ENCODE measurements at places on chromosomes 7 and 10.

DNA sequence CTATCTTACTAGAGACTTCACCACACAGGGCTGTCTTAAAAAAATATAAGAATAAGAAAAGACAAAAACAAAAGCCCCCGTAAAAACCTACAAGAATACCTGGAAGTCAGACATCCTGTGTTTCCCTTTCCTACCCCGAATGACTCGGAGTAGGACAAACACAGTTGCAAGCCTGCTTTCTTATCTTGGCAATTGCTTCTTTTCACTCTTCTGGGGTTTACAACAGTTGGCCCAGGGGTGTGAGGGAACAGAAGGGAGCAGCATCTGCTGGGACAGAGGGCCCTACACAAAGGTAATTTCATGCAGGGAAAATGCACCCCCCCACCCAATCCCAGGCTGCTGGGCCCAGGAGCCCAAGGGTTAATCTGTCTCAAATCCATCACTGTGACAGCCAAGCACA, 220.6 kb downstream of the ARHGAP12 start:
- DNase-seq, result no peak

GRCh38 chr10:29140991-29141390, 147.9 kb upstream of the LYZL1 start:
- no peak for DNase-seq

DNA sequence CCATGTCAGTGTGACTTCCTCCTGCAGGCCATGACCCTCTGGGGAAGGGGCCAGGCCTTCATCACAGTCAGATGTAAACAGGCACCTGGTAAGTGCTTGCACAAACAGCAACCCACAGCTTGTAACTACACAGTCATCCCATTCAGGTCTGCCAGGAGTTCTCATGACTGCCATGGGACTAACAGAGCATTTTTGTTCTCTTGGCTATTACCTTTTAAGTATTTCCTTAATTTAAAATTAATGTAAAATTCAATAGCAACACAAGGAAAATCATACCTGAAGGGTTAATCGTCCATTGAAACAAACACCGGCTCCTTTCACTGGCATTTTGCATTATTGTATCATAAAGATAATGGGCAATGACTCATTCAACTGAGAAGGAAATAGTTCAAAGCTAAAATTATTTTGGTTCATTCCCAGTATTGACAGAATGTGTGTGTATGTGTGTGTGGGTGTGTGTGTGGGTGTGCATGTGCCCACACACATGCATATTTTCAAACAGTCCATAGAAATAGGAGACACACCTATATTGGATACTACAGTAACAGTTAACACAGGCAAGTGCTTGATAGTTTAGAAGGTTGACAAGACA, 307.9 kb downstream of the WDR11 start:
- DNase-seq, result no peak

- DNase-seq, result peak; percentile 49
Observed at GRCh38 chr10:69574571-69574978, 1.4 kb upstream of the NEUROG3 start.

DNA sequence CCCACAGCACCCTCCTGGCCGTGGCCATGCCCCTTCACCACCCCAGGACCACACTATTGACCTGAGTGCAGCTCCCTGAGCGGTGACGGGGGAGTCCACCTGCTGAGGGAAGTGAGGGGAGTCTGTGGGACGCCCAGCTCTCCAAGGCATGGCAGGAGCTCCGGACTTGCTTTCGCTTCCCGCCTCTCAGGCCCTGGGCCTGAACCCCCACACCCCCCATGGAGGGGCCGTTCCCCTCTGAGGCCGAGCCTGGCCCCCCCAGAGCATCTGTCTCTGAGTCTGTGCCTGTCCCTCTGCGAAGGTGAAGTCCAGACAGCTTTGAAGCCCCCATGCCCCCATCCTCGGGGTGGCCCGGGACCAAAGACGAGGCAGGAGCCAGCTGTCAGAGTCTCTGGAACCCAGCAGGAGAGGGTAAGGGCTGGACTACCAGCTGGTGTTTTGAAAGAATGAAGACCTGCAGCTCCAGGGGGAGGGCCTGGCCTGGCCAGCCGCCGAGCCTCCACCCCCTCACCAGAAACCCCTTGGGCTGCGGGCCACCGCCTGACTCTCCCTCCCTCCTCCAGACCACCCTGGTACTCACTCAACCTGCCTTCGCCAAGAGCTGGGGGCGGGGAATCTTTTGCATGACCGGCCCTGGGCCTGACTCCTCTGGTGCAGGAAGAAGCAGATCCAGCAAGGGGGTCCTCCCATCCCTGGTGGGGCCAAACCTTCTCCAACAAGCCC, 114.0 kb downstream of the PDGFA start:
- peak; percentile 69 for DNase-seq

DNA sequence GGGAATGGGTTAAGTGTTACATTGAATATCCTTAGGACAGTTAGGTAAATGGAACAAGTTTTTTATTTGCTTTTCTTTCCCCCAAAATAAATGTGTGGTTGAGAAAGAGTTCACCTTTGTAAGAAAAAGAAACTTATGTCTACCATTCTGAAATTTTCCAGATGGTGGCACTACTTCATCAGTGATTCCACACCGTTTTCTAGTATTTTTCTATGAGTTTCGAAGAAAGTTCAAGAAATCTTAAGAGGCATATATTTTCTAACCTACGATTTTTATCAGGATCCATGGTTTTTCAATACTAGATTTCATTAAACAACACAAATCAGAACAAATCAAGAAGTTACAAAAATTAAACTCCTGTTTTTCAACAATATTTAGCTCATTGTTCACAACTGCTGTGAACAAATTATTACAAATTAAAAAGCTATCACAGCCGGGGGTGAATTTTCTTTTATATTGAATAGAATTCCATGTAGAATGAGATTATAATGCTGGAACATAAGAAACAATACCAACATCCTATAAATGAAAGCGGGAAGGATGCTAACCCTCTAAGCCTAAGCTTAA, 163.1 kb upstream of the NPVF start:
- DNase-seq, result no peak

- DNase-seq, result no peak
Observed at GRCh38 chr7:157619753-157620525, 283.1 kb downstream of the DNAJB6 start.

DNA sequence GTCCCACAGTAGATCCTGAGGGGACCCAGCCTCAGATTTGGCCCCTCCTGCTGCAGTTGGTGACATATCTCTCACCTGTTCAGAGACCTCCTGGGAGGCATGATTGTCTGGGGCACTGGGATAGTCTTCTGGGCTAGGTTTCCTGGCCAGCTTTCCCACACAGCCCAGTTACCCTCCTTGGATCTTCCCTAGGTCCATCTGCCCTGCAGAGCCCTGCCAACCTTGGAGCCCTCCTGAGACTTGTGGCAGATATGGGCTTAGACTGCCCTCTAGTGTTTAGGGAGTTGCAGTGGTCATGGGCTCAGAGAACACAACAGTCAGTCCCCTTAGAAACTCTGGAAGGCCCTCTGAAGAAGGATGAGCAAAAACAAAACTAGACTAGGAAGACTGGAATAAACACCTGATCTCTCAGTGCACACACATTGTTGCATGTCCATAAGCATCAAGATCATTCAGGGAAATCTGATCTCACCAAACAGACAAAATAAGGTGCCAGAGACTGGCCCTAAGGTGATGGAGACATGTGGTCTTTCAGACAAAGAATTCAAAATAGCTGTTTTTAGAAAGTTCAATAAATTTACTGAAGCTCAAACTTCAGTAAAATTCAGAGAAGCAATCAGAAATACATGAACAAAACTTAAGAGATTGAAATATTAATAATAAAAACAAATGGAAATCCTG, 324.6 kb downstream of the ATRNL1 start:
- no peak for DNase-seq

DNA sequence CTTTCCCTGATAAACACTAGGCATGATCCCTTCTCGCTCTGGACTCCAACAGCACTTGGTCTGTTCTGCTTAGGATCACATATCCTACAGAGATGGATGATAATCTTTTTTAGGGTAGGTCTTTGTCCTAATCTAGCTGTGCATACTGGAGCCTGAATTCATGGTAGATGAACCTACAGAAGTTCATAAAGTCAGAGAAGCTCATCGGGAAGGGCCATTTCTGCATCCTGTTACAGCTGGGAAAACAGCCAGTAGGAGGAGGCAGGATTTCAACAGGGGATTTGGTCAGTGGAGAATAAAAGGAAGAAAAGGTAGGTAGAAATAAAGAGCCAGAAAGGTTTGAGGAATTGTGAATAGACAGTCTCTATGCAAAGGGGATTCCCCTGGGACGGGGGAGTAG, 101.4 kb downstream of the ANK3 start:
- DNase-seq, result no peak

DNA sequence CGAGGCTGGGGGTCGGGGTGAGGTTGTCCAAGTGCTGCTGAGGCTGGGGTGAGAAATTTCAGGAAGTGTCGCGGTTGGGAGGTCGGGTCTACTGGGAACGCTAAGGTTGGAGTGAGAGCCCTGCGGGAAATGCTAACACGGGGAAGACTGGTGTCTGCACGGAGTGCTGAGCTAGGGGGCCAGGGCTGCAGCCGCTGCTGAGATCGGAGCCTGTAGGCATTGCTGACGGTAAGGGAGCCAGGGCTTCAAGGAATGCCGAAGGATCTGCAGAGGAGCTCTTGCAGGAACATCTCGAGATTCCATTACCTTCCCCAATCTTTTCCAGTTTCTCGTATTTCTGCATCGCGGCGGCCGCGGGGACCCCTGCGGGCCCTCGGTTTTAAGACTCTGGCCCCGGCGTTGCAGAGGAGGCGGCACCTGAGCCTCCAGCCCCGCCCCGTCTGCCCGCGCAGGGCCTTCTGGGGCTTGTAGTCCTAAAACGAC, at the start of gene CDK5:
TSS of gene CDK5 (minus strand) at position 392 of the 483 bp plus-strand sequence. CDS start at position 343, 49 bp downstream.
- DNase-seq, result no peak

GRCh38 chr7:88452646-88453045, 146.0 kb upstream of the STEAP4 start:
- DNase-seq, result no peak

- no peak for DNase-seq
Observed at GRCh38 chr7:7505915-7506314, 29.8 kb downstream of the COL28A1 start.

DNA sequence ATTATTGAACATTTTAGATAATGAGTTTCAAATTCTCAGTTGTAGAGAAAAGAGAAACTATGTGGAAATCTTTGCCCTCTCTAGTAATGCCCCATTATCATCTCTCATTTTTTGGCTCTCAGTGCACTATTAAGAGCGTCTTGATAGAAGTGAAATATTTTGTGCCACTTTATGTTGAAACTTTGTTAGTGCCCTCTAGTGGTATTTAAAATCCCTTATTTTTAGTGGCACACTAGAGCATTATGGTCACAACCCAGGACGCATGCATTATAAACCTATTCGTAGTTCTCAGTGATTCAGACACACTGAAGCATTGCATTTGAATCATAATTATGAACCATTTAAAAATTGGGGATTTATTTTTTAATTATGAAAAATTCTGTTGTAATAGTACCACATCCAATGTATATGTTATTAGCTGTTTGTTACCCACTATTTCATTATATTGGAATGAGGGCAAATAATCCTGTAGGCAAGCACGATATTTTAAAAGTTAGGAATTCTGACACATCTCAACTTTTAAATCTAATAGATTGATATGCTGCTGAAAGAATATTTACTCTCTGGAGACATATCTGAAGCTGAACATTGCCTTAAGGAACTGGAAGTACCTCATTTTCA, 21.9 kb downstream of the PDCD4 start:
- peak; percentile 26 for DNase-seq

GRCh38 chr10:92880233-92880861, 32.0 kb downstream of the EXOC6 start:
- peak; percentile 39 for DNase-seq

DNA sequence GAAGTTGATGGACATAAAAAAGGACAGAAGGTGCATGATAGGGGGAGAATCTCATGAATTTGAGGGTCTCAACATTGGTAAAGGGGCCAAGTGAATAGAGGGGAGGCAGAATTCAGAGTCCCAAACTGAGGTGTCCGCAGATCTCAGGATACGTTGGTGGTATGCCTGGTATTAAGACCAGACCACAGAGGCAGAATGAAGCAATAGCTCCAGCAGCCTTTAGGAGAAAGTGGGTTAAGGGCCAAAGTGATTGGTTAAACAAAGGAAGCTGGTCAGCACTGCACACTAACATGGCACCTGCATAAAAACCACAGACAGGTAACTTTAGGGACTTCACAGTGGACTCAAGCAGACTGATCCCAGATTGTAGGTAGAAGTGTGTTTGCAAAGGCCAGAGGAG, 37.5 kb downstream of the MEST start:
- no peak for DNase-seq

DNA sequence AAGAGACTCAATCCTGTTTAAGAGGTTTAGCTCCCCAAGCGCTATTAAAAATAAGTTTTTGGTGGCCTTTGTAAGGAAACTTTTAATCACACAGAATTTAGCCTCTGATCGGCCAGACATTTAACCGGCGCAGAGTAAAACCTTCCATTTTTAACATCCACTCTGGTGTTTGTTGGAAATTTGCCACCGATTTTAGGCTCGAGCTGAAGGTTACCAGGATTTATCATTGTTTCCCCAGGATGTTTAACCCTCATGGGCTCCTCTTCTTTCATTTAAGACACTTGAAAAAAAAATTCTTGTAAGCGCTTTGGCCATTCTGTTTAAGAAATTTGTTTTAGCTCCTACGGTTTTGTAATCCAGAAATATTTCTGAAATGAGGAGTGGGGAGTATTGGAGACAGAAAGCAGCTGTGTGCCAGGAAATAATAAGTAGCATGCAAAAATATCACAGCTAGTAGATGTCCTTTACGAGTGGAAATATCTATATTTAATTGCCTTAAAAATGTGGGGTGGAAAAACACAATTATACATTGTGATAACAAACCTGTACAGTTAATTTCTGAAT, 3.4 kb downstream of the NEUROD6 start:
- DNase-seq, result no peak

DNA sequence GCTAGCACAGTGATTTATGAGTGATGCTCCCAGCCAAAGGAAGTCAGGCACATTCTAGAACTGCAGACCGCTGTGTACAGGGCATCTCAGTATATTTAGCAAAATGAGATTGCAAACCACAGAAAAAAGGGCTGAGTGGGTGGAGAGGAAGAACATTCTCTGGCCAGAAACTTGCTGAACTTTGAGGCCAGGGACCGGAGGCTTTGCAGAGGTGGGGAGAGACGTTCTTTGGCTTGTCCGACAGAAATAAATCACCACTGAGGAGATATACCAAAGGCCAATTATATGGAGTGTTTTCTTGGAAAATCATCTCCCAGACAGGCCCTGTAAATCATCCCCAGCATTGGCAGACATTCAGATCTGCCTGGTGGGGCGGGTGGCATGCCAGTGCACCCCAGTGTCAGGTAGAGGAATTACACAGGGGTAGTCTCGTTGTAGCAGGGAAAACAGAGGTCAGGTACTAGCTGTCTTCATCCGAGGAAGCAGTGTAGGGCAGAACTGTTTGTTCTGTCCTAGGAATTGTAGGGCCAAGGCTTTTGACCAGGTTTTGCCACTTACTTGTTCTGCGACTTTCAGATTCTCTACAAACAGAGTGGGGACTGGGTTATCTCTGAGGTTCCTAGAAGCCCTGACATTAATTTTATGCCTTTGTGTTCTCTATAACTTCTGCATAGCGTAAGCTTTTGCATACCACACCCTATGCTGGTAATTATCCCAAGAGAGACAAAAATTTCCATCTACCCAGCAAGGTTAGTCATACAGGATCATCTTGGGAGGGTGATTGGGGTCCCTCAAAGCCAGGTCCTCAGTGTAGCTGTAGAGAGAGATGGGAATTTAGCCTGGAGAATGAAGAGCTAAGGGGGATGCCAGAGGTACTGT, 655.6 kb downstream of the LRMDA start:
- no peak for DNase-seq

GRCh38 chr10:131444862-131445461, 133.4 kb upstream of the TCERG1L start:
- DNase-seq, result no peak
